Tongue (tissue), 3 donors: ENCODE measurements at places on chromosomes 3 and 15.
A peak's percentile ranks its signal among the peaks of the same experiment; 100 is the strongest.

DNA sequence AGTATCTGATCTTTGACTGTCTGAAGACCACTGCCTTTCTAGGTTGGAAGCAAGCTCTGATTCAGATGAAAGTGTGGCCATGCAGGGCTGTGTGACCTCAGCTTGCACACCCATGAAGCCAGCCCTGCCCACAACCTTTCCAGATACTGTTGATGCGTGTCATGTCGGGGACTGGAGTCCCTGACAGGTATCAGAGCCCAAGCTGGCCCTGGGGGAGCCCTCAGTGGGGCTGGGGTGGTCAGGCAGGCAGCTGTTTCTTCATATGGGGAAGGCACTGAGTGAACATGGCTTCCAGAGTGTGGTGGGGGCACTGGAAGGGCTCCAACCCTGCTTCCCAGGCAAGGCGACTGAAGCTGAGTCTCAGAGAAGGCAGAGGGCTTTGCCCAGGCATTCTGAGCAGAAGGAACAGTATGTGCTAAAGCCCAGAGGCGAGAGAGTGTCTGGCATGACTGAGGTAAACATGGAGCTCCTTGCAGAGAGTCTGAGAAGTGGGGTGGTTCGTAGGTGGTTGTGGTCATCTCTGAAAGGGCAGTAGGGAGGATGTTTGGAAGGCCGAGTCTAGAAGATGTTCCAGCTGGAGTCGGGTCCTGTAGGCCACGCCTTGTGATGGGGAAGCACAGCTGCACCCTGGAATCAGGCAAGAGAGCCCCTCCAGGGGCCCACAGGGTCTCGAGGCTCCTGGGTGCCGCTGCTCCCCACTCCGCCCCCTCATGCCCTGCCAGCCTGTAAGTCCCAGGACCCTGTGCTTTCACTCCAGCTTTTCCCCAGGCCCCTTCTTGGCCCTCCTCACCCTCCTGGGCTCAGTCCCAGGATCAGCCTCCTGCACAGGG, 122.2 kb downstream of the EEFSEC start:
- no peak for DNase-seq

GRCh38 chr15:32878869-32879805, 161.3 kb downstream of the GREM1 start:
- DNase-seq, result no peak

GRCh38 chr15:21261396-21261964, 178.8 kb downstream of the POTEB3 start:
- no peak for DNase-seq

DNA sequence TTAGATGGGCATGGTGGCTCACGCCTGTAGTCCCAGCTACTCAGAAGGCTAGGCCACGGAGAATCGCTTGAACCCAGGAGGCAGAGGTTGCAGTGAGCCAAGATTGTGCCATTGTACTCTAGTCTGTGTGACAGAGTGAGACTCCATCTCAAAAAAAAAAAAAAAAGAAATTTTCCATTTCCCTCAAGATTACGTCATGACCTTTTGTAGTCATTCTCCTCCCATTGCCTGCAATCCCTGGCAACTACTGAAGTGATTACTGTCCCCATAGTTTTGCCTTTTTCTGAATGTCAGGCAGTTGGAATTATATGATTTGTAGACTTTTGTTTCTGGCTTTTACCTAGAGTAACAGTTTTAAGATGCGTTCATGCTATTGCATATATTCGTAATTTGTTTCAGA, 28.0 kb downstream of the WDR76 start:
- DNase-seq, result no peak

GRCh38 chr3:25904206-25904605, 114.3 kb downstream of the OXSM start:
- DNase-seq, result peak; percentile 35

GRCh38 chr3:153658136-153658535, 463.1 kb upstream of the ARHGEF26 start:
- DNase-seq, result no peak

DNA sequence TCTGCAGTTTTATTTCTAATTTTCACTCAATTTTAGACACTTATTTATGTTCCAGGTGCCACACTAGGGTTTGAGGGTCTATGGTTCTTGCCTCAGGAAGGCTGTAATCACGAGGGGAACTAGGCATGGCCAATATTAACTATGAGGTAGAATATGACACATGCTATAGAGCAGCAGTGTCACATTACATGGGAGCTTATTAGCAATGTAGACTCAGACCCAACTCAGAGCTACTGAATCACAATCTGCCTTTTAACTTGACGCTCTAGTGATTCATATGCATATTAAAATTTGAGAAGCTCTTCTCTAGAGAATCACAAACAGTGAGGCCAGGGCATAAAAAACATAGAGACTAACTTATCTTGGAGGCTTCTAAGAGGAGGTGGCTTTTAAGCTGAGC, 32.8 kb upstream of the MRPL3 start:
- DNase-seq, result no peak

GRCh38 chr3:151296226-151296625, 17.9 kb upstream of the P2RY14 start:
- DNase-seq, result no peak

DNA sequence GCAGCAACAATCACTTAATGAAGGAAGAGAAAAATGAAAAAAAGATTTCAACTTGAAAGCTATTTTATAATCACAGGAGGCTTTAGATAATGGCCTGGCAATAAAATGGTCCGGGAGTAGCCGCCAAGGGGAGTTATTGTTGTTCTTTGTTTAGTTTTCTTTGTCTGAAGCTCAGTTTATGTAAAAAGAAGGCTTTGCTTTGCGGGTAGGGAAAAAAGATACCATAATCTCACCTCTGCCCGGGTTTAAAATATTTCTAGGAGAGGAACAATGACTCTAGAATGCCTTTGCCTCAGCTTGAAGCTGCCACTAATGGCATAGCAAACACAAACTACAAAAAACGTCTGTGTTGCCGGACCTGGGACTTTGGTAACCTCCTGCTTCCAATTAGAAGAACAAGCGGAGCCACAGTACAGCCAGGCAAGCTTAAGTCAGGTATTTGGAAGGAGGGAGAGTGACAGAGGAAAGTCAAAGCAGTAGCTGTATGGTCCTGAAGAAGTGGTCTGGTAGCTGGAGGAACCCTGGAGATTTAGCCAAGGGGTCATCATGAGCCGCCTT, 764.5 kb downstream of the TUSC7 start:
- DNase-seq, result no peak

GRCh38 chr3:48952510-48953118, 34.0 kb downstream of the ARIH2 start:
- peak; percentile 10 for DNase-seq

DNA sequence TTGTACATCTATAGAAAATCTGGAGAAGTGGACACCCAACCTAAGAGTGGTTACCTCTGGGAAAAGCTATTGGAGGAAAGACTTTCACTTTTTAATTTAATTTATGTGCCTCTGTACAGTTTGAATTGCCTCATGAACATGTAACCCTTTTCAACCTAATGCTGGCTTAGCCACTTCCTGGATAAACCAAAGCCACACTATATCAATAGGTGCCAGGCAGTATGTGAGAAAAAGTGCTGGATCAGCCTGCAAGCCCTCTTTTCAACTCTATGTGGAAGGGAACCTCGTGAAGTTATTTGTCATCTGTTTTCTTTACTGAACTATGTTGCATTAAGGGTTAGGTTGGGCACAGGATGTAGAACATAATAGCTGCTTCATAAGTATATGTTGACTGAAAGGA, 9.3 kb upstream of the TOPAZ1 start:
- no peak for DNase-seq

DNA sequence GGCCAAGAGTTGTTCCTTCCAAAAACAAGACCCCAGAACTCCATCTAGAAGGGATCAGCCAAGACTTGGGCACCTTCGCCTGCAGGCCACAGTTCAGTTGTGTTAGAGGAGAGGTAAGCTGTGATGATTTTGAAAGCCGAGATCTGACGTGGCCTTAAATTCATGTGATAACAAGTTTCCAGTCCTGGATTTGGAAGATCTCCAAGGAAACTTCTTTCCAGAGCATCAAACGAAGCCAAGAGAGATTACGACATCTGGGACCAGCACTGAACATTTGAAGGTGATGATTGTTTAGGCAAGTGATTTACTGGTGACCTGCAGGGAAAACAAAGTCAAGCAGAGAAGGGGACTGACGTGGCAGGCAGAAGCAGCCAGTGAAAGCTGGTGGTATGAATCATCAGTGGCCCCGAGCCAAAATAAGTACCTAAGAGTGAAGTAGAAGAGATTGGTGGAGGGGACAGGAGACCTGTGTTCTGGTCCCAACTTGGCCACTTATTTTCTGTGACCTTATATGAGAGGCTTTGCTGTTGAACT, 339.0 kb upstream of the PROK2 start:
- no peak for DNase-seq

DNA sequence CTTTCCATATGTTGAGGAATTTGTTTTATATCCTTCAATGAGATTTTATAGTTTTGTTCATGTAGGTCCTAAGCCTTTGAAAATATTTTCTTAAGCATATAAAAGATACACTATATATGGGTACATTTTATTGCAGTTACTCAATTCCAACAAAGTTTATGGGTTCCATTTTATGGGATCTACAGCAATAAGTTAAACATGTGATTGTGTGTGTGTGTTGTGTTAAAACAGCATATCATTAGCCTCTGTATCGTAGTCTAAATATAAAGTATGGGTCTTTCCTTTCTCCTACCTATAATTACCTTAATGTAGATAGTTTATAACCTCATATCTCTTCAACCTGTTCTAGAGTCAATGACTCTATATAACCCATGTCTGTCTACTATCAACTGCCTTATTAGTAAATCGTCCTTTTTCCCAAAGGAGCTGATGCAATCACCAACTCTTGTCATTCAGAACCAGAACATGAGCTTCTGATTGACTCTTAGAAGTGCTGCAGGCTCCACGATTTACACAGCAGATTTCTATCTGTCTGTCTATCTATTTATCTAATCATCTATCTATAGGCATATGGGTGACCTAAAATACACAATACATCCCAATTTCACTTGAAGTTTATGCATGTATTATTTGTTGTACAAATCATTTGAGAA, 512.6 kb upstream of the CBLB start:
- DNase-seq, result no peak

- DNase-seq, result no peak
These were observed 13.0 kb downstream of the PLD1 start for GRCh38 chr3:171797265-171797679.

- DNase-seq, result peak; percentile 48
These were observed 159.6 kb upstream of the IL12A start for GRCh38 chr3:159829056-159829455.

DNA sequence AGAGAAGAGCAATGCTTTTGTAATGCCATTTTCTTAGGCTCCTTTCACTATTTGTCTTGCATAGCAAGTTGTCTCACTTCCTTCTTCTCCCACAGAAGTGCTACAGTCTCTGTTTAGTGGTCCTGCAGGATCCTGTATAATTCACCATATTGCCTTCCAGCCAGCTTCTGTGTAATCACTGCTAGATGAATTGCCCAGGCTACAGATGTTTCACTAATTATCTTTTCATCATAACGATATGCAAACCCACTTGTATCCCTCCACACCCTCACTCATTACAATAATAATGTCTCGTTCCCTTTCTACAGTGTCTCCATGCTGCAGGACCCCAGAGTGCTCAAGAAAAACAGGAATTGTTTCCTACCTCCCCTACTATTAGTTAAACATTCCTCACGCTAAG, 402.9 kb downstream of the TBL1XR1 start:
- DNase-seq, result no peak

- DNase-seq, result no peak
These were observed 577.3 kb upstream of the ZNF717 start for GRCh38 chr3:76362643-76363042.

DNA sequence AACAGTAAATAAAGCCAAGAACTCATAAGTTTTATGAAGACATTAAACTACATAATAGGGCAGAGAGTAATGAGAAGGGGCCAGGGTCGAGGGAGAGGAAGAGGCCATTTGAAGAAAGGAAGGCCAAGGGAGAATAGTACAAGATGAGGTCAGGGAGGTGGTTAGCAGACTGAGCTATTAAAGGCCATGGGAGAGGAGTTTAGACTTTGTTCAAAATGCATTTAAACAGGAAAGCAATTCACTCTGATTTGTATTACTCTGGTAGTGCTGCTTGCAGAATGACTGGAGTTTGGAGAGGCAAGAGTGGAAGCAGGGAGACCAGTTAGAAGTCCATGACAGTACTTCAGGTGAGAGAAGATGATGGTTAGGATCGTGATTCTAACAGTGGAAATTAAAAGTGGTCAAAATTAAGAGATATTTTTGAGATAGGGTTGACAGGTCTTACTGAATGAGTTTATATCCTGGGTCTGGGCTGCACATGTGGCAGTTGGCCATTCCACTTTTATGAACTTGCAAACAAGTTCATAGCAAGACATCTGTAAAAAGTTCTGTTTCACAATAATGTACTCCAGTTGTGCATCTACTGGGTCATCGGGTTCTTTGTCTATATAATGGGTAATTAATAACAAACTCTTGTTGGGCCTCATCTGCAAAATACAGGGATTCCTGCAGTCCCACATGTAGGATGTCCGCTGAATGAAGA, 16.3 kb downstream of the PPP2R3A start:
- DNase-seq, result no peak

GRCh38 chr15:50697109-50697797, 10.7 kb upstream of the TRPM7 start:
- peak; percentile 14 for DNase-seq

DNA sequence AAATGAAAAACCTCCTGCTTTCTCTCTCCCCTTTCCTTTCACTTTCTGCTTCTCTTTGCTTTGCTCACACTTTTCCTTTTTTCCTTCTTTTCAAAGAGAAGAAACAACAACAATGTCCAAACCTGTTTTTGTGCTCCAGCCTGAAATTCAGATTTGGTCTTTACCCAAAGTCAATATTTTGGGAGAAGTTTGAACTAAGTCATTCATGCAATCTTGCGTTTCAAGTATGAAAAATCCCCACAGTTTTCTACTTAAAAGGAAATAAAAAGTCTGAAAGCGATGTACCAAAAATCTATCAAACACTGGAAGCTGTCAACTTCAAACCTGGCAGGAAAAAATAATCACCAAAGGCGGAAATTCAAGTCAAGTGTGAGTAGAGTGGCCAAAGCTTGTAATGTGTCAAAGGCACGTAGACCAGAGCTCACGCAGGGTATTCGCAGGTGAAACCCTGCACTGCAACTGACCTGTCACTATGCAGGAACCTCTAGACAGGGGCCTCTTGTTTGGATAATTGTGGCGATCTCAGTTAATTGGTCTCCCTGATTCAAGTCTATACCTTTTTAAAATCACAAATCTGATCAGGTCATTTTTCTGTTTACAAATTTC, 118.8 kb upstream of the GALNT15 start:
- DNase-seq, result peak; percentile 32

- no peak for DNase-seq
These were observed 330.3 kb downstream of the UACA start for GRCh38 chr15:70432924-70433495.
